ENCODE measurements at places on chromosomes 3 and 15. TPM values are rescaled to one million over a fixed set of nuclear protein-coding genes. Genes with fewer than 3 reads are reported as not detected.

LRRN1 gene
- 199 TPM for total RNA-seq

THPO gene
- 1.2 TPM for total RNA-seq

NECTIN3 gene
- 52.2 TPM for total RNA-seq

CCDC13 gene
- not detected for total RNA-seq

ST8SIA2 gene
- total RNA-seq: 3.2 TPM

SLC35G2 gene
- 4.7 TPM for total RNA-seq

GMNC gene
- total RNA-seq: 0.24 TPM

HESX1 gene
- 9.0 TPM for total RNA-seq

RPSA gene
- total RNA-seq: 2,661 TPM

PLSCR5 gene
- not detected for total RNA-seq

ARIH2 gene
- 136 TPM for total RNA-seq

CKMT1B gene
- 30.5 TPM for total RNA-seq

Measured in H1 (cell line).